ENCODE measurements at places on chromosomes 2 and 18.
A peak's percentile ranks its signal among the peaks of the same experiment; 100 is the strongest.

- DNase-seq = peak; percentile 21
These were observed 135.3 kb downstream of the INSIG2 start for GRCh38 chr2:118223511-118223991.

GRCh38 chr2:230759481-230760167 lies 47.0 kb downstream of the CAB39 start:
- no peak for DNase-seq

DNA sequence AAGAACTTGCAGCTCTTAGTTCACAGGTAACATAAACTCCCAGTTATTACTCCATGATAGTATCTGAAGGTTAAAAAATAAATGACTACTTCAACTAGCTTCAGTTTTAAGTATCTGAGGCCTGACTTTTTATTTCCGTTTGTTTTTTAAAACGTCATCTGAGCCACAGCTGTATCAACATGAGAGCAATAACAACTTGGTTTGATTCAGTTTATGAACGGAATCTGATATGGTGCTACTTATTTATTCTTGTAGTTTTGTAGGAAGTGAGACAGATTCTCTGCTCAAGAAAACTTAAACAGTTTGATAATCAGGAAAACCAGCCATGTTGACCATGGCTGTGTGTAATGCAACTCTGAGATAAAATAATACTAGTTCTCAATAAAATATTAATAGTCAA lies 34.9 kb downstream of the NAB1 start:
- DNase-seq = no peak

DNA sequence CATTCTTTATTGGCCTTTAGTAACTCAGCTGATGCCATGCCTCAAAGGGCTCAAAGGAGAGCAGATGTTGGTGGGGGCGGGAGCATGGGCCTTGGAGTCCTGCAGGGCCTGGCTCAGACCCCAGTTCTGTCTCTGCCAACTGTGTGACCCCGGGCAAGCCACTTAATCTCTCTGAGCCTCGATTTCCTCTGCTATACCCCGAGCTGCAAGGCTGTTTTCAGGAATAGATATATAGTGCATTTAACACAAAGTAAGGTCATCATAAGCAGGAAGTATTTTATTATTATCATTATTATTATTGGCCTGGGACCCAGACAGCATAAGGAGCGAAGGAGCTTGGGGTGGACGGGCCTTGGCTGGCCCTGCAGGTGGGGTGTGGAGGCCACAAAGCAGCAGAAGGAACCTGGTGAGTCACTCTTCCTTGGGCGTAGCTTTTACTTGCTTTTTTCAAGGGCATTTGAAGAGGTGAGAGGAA lies 162.7 kb downstream of the INHBB start:
- no peak for DNase-seq

DNA sequence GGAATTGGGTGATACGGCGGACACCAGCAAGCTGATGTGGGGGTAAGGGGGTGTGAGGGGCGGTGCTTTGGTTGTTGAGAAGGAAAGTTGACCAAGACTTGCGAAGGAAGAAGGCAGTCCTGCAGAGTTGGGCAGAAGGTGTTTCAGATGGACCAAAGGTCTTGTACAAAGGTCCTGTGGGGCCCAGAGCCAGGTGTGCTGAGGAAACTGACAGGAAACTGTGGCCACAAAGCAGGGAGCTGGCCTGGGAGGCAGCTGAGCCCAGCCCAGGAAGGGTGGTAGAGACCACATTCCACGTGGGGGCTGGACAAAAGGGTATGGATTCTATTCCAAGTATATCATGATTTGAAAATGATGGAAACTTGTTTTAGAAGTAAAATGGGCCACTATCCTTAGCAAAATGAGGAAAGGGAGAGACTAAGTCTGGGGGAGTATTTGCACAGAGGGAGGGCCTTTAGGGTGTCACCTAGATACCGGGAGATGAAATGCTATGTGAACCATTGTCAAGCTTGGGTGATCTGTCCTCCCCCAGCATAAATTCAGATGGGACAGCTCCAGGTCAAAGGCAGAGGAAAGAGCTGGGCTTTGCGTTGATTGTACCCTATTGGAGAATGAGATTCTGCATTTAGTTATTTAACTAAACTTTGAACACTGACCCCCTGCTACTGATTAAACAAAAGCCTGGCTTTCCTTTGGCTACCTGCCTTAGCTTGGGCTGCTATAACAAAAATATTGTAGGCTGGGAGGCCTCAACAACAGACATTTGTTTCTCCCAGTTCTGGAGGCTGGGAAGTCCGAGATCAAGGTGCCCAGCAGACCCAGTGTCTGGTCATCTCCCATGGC lies 4.3 kb upstream of the EDAR start:
- DNase-seq = no peak

DNA sequence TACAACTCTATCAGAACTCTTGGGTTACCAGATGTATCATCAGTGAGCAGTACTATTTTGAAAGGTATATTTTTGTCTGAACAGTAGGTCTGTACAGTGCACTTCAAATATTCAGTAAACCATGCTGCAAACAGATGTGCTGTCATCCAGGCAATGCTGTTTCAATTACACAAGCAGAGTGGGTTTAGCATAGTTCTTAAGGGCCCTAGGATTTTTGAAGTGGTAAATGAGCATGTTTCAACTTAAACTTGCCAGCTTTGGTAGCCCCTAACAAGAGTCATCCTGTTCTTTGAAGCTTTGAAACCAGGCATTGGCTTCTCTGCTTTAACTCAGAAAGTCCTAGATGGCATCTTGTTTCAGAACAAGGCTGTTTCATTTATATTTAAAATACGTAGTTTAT lies 1519.9 kb downstream of the SUCLG1 start:
- no peak for DNase-seq

DNA sequence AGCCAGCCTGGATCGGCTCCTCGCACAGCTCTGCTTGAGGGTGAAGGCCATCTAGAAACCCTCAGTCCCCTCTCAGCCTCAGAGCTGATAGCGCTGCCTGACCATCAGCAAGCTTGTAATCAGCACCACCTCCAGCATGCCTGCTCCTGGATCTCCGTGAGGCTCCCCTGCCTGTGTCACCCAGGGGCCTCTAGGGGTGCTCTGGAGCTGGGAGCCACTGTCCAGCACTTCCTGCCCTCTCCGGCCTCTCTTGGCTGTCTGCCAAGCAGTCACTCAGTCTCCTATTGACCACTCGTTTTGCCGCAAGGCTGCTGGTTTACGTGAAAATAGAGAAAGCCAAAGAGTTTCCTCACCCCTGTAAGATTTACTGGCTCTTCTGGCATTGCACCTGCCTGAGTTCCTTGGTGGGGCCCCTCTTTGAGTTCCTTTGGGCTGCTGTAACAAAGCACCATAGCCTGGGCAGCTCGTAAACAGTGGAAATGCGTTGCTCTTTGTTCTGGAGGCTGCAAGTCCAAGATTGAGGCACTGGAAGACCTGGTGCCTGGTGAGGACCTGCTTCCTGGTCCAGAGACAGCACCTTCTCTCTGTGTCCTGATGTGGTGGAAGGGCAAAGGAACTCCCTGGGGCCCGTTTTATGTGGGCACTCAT lies 17.9 kb downstream of the CAPN10 start:
- DNase-seq = peak; percentile 89

DNA sequence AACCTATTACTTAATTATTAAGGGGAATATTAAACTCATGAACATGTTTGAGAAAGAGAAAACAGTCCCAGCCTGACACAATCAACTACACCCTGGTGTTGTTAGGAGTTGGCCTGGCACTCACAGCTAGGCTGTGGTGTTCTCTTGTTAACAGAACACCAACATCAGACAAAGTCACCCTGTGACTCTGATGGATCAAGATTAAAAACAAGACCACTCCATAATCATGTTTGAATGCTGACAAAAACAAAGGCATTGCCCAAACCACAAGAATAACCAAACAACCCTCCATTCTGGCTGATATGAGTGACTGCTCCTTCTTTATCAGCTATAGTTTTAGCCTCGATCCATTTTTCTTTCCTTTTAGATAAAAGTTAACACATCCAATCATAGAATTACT lies 3.0 kb downstream of the BOLL start:
- no peak for DNase-seq

- peak; percentile 87 for DNase-seq
These were observed 90.2 kb downstream of the FAM161A start for GRCh38 chr2:61763605-61764034.

DNA sequence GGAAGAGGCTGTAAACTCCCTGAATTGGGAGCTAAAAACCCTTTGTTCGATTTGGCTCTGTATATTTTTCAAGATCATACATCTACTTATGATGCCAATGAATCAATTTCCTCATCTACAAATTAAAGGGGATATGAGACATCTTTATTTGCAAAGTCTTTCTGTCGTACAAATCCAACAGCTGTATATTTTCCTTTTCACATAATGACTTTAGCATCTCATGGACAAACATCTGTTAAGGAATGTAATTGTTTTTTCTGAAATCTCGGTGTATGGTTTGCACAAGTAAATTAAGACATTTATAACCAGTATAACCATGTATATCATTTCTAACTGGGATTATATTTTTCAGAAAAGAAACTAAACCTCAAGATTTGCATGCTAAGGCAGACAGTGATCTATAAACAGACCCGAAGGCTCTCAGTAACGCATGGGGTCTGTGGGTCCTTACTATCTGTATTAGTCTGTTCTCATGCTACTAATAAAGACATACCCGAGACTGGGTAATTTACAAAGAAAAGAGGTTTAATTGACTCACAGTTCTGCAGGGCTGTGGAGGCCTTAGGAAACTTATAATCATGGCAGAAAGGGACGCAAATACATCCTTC lies 130.8 kb downstream of the SLC8A1 start:
- DNase-seq = no peak

DNA sequence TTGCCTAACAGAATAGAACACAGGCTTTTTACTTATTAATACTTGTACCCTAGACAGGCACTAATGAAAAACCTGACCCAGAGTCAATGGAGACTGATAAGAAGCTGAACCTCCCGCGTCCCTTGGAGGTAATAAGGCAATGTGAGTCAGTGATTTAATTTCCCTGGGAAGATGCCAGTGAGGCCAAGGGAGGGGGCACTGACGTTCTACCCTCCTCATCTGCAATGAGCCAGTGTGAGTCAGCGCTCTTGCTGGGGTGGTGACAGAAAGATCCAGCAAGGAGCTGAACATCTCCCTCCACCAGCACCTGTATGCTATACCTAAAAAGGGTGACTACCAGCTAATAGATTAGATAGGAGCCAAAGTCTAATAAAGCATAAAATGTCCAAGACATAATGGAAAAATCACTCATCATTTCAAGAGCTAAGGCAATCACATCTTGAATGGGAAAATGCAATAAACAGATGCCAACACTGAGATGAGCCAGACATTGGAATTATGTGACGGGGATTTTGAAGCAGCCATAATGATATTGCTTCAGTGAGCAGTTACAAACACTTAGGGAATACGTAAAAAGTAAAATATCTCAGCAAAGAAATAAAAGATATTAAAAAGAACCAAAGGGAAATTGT lies 116.9 kb downstream of the TPGS2 start:
- DNase-seq = no peak

DNA sequence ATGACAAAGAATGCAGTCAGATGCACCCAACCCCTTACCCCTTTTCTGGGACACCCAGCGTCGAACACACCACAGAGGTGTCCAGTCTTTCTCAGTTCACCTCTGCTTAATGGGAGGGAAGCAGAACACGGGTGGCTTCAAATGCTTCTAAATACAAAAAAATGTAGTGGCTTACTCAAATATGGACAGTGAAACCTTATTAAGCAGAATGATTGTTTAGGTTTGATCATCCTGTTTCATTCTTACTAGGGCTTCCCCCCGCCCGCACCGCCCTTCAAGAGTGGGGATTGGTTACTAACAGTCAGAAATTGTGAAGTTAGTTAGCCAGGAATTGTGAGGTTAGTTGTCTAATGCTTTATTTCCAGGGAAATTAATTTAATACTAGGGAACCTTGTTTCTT lies 21.6 kb downstream of the ATG16L1 start:
- no peak for DNase-seq

DNA sequence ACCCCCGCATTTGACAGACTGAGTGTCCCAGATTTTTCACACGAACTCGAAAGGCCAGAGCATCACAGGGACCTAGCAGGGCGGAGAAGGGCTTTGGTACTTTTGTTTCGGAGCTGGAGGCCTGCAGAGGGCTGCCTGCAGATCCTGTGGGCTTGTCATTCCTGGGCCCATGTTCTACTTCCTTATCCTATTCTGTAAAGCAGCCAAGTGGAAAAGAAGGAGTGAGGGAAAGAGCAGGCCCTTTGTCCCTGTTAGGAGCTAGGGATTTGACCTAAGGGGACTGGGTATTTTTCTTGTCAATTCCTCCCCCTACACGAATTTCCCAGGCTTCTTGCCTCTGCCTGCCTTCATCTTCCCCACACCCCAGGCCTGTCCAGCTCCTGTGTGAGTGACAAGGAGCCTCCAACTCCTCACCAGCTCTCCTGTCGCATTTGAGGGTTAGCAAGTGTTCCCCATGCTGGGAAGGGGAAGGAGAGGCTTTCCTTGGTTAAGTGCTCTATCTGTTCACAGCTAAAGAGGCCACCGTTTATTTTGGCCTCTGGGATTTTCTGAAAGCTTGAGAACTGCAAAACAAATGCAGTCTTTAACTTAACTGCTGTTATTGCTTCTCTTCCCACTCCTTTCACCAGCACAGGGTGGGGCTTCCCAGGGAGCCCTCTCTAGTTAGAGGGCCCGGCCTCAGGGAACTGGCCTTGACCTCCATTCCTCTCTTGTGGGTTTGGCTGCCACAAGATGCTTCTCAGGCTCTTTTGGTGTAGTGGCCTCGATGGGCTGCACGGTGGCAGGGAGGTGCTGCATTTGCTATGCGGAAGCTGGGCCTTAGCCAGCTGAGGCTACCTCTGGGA lies 61.2 kb downstream of the SGPP2 start:
- no peak for DNase-seq

GRCh38 chr2:96882230-96882629 lies 12.3 kb upstream of the SEMA4C start:
- DNase-seq = no peak
